Natural killer cell (primary cell): ENCODE measurements at places on chromosomes 7 and 10. TPM values are rescaled to one million over a fixed set of nuclear protein-coding genes. Genes with fewer than 3 reads are reported as not detected.

Gene PLCE1
- total RNA-seq: not detected

- DNase-seq: no peak
Measured at GRCh38 chr7:44293561-44294324, 31.7 kb downstream of the CAMK2B start.

Gene GSTO2
- 0.84 TPM for total RNA-seq

DNA sequence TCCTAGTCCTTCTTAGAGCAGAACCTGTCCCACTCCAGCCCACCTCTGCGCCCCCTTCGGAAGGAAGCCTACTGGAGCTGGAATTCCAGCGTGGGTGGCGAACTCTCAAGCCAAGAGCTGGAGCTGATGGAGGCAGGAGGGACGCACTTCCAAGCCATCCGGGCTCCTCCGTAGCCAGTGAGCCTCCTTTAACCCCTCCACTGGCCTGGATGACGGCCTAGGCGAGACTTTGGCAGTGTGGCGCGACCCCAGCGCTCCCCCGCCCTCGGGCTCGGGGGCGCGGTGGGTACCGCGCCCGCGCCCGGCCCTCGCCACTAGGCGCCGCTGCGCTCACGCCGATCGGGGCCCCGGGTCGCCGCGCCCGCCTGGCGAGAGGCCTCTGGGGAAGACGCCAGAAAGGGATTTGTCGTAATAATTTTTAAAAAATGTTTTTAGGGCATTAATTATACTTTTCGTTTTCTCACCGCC is 5.1 kb upstream of the EMX2 start:
- DNase-seq: peak; percentile 31

DNA sequence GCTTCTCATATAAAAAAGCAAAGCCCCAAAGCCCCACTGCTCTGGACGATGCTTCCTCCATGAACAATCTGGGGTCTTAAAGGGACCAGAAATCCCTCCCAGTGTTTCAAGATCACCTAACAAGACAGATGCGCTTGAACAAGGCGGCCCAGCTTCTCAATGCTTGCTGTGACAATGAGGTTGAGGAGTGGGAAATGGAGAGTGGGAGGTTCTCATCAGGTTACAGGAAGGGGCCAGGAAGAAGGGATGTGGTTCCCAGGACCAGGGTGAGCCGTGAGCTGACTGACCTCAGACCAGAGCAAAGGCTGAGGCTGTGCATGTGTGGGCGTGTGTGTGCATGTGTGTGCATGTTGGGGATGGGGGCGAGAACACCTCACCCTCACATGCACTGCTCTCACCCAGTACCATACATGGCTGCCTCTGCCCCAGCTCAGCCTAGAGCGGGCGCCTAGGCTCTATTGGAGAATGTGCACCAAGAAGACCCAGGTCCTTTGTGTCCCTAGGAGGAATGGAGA is 220.8 kb upstream of the GPR26 start:
- DNase-seq: no peak

Gene TRIM50
- total RNA-seq: not detected

- no peak for DNase-seq
Measured at GRCh38 chr10:94439275-94439861, 37.0 kb downstream of the TBC1D12 start.

DNA sequence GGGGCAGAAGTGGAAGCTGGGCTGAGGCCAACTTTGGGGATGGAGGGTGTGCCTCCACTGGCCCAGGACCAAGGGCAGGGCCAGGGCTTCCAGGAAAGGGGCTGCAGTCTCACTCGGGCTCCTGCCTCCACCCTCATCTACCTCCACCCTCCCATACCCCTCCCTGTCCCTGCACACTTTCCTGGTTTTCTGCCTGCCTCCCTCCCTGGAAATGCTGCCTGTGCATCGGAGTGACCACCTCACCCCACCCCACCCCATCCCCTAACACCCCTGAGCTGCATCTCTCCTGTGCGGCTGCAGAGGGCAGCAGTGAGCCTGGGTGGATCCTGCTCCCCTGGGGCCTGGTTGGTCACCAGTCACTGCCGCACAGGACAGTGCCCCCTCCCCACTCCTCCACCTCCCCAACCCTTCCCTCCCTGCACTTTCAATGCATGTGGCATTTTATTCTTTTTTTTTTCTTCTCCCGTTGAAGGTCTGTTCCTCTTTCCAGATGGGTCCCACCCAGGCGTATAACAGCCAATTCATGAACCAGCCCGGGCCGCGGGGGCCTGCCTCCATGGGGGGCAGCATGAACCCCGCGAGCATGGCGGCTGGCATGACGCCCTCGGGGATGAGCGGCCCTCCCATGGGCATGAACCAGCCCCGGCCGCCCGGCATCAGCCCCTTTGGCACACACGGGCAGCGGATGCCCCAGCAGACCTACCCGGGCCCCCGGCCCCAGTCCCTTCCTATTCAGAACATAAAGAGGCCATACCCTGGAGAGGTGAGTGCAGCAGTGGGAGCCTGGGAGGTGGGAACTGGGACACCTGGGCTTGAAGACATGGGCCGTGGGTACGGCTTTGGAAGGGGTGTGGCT is 54.1 kb upstream of the PPIF start:
- no peak for DNase-seq

DNA sequence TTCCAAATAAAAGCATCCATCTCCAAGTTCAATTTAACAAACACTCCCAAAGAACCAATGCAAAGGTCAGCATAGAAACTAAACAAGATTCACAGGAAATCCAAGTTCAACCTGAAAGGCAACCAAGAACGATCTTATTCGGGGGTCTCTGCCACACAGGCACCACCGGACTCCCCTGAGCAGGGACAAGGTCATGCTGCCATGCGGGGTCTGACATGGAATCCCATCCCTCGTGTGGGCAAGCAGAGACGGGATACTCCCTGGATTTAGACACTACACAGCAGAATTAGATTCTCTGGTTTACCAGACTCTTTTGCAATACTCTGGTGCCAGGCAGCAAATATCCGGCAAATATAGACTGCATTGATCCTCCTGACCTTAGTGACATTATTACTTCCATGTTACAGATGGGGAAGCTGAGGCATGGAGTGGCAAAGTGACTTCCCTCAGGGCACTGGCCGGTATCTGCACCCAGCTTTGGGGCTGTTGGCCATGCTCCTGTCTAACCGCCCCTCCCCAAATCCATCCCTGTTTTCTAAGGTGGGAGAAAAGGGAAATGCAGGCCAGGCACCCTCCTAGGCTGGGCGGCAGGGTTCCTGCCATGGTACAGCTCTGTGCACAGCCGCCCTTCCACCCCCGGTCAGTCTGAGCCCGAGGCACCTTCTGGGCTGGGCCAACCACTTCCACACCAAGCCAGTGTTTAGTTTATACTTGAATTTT is 111.8 kb downstream of the VIPR2 start:
- no peak for DNase-seq

Gene SFMBT2
- total RNA-seq: 70.4 TPM

DNA sequence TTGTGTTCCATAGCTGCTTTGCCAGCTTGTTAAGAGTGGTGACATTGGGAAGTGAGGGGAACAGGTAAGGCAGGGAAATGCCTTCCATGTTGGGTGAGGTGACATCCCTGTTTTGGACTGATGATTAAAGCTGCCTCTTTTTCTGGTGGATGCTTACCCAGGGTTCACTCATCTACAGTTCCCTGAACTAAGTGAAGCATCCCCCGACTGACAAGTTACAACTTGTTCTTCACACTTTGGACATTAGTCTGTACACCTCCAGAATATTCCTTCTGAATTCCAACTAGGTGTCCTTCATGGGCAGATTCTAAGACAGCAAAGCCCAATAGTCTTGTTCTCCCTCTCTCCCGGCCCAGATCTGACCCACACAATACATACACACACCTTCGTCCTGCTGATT is 63.4 kb downstream of the HDAC9 start:
- DNase-seq: no peak
